Posterior vena cava (tissue), 2 donors: ENCODE measurements at places on chromosomes 2 and 18. TPM values are rescaled to one million over a fixed set of nuclear protein-coding genes. Genes with fewer than 3 reads are reported as not detected.

DNA sequence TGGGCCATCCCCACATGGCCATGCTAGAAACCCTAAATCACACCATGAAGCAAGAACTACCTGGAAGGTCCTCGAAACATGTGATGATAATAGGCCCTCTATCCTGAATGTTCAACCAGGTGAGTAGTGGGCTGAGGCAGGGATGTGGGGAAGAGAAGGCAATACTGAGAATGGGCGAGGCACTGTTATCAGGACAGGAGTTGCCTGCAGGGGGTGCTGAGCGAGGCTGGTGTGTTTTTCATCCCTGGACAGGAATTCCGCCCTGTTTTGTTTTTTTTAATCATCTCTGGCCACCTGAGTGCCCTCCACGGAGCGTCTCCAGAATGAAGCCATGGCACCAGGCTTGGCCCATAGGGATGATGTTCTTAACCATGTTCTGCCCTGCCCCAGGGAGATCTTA is 103.0 kb upstream of the SOX11 start:
- DNase-seq, result no peak

GRCh38 chr2:45699032-45699658 is 47.7 kb downstream of the PRKCE start:
- DNase-seq, result no peak

GRCh38 chr2:62705859-62706720 is 577 bp downstream of the EHBP1 start:
- peak; percentile 90 for DNase-seq

DNA sequence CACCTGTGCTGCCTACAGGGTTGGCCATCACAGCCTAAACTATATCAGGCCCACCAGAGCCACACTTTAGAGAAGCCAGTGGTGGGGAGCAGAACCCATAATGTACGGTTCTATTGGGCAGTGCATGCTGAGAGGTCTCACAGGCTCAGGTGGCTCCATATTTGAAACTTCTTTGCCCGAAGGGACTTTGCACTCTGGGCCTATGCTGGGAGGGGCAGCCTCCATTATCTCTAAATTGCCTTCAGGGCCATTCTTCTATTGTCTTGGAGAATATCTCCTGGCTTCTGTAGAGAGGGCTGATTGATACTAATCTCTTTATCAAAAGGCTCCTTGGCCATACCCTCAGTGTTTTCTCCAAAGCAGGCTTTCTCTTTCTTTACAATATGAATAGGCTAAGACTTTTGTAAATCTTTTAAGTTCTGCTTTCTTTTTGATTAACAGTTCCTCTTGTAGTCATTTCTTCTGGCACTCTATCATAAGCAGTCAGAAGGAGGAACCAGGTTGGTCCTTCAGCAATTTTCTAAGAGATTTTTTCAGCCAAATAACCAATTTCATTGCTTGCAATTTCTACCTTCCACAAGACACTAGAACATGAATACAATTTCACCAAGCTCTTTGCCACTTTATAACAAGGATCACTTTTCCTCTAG is 44.5 kb downstream of the RPE start:
- DNase-seq, result no peak

Gene MC4R
- not detected for total RNA-seq

- no peak for DNase-seq
These were observed 23.4 kb downstream of the DNAH6 start for GRCh38 chr2:84539729-84540128.

- DNase-seq, result no peak
These were observed 217.6 kb upstream of the THUMPD2 start for GRCh38 chr2:39996653-39997080.

DNA sequence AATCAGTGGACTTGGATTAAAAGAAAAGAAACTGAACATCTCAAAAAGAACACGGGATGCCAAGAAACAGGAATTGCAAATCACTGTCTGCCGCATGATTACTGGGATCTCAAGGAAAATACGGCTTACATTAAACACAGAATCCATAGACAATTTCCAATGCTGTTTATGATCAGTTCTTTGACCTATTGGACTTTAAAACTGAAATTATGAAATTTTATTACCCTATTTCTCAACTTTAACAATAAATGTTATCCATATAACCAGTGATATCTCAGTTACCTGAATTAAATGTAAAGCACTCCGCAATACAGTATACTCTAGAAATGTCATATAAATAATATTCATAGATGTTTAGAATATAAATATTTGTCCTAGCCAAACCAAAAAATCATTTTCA is 1556.9 kb upstream of the NXPH2 start:
- no peak for DNase-seq

Gene VPS4B
- total RNA-seq, result 47.3 TPM

DNA sequence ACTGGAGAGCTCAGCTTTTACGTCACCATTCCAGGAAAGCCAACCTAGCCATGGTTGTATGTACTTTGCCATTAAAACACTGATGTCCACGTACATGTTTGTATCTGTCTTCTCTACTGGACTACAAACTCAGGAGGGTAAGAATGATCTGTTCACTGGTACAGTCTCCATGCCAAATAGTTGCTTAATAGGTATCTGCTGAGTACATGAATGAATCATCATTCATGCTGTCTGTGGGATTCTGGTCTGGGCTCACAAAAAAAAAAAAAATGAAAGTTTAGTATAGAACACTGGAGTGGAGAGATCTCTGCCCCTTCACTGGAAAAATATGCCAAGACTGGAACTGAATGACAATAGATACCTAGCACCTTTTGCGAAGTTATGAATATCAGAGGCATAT is 102.6 kb upstream of the ITGA4 start:
- DNase-seq, result no peak

GRCh38 chr2:176160986-176161824 is 4.1 kb downstream of the HOXD3 start:
- no peak for DNase-seq

GRCh38 chr18:67081482-67082211 is 434.9 kb downstream of the DSEL start:
- no peak for DNase-seq

GRCh38 chr2:234982096-234982834 is 30.4 kb downstream of the SH3BP4 start:
- DNase-seq, result no peak

Gene CFAP221
- total RNA-seq, result 3.2 TPM

Gene CCDC68
- 2.5 TPM for total RNA-seq

DNA sequence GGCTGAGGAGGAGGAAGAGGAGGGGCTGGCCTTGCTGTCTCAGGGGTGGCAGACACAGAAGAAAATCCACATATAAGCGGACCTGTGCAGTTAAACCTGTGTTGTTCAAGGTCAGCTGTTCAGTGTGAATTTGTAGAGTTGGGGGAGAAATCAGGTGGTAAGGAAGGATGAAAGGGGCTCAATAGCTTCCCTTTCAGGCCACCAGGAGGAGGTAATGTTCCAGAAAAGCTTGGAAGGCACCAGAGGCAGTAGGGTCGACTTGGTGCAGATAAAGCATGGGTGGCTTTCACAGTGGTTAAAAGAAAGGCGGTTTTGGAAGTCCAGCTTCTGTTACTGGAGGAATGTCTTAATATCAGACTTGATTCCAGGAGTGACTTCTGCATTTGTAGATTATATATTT is 167.4 kb downstream of the THSD7B start:
- DNase-seq, result no peak

GRCh38 chr18:76579301-76579695 is 84.3 kb upstream of the ZNF516 start:
- no peak for DNase-seq

Gene DUSP19
- total RNA-seq, result 5.7 TPM

Gene ARHGEF4
- total RNA-seq, result 8.8 TPM

Gene RSAD2
- total RNA-seq, result 6.9 TPM

- DNase-seq, result no peak
These were observed 65.4 kb downstream of the ARHGAP25 start for GRCh38 chr2:68800027-68800401.

GRCh38 chr2:25494616-25495015 is 152.9 kb upstream of the DNMT3A start:
- no peak for DNase-seq

GRCh38 chr2:47402555-47402804 is 476 bp upstream of the MSH2 start:
- DNase-seq, result no peak

DNA sequence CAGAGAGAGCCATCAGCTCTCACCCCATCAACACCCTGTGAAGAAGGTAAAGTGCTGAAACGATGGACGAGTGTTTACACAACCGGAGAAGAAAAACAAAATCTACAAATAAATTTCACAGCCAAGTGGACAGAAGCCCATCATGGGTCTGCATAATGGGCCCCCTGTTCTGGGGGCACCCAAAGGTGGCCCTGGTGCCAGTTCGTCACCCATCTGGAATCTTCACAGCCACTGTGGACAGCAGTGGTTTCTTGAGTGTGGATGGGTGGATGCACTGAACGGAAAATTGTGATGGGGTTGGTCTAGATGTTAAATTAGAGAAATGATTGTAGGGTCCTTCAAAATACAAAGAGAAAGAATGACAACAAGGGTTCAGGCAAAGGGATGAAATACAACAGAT is 38.8 kb downstream of the ANKMY1 start:
- peak; percentile 17 for DNase-seq

DNA sequence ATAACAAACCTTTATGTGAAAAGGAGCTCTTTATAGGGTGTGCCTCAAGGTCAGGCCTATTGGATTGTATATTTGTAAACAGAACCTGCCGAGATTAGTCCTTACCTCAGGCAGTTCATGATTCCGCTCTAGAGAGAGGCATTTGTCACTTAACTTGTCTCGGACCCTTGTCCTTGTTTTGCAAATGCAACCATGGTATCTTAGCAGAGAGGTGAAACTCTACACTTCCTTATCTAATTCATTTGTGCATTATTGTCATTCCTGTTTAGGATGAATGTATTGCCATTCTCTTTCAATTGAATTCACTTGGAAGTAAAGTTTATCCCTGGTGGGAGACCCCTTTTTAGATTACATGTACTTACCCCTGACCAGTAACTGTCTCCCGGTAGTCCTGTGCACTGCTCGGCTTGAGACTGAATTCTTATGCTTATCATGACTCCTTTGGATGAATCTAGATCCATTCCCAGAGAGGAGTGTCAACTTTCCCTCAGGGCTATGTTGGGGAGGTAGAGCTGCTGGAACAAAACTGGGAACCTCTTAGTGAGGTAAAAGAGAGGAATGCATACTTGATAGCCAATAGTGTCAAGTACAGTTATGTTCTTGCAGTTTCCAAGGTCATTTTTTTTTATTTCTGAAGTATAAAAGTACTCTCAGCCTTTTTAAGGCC is 46.6 kb downstream of the SGPP2 start:
- DNase-seq, result no peak

- DNase-seq, result no peak
These were observed 61.3 kb downstream of the EFEMP1 start for GRCh38 chr2:55862246-55862645.
